Activated CD8-positive, alpha-beta memory T cell treated with anti-CD3 and anti-CD28 coated beads for 1 hour (primary cell): ENCODE measurements at places on chromosomes 2 and 18.

DNA sequence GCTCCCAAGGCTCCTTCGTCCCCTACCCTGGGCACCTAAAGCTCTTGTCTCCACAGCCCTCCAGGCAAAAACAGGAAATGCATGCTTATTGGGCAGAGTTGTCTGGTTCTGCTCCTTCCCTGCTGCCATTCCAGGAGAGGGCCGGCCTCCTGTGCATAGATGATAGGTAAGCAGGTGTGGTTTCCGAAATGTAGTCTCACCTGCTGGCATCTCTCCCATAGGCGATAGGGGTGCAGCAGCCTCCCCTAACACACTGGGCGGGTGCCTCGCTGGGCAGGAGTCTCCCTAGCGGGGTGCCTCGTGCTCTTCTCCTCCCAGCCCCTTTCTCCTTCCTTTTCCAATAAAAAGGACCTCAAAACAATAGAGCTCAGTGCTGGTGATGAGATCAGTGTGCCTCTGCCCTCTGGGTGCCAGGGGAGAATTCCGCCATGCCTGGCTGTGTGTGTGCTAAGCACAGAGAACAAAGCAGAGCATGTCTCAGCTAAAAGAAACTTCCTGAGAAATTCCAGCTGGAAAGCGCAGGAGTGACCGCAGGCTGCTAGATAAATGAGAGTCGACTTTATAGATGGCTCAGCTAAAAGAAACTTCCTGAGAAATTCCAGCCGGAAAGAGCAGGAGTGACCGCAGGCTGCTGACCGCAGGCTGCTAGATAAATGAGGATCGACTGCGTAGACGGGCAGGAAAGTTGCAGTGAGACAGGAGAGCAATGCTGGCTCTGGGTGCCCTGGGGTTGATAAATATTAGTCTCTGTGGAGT is 11.3 kb upstream of the PXDN start:
- no peak for DNase-seq

DNA sequence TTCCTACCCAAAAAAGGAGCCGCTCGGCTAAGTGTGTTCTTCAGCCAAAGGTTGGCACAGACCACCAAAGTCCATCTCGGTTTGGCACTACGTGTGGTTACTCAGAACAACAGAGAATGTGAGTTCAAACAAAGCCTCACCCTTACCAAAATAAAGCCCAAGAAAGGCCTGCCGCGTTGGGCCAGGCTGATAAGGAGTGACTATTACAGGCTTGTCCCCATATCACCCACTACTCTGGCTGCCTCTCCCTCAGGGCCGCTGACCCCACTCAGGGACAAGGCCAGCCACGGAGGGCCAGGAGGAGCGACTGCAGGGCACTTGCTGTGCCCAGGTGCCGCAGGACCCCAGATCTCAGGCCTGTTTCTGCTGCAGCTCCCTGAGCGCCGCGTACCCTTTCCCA is 13.8 kb downstream of the HS1BP3 start:
- DNase-seq: no peak

DNA sequence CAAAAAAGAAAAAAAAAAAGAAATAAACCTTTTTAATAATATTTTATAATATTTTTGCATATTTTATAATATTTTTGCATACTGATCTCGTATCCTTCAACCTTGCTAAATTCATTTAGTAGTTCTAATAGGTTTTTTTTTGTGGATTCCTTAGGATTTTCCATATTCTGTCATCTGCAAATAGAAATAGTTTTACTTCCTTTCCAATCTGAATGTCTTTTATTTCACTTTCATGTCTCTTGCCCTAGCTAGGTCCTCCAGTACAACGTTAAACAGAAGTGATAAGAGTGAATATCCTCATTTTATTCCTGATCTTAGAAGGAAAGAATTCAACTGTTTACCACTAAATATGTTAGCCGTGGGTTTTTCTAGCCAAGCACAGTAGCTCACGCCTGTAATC is 13.7 kb downstream of the LMAN2L start:
- DNase-seq: no peak

DNA sequence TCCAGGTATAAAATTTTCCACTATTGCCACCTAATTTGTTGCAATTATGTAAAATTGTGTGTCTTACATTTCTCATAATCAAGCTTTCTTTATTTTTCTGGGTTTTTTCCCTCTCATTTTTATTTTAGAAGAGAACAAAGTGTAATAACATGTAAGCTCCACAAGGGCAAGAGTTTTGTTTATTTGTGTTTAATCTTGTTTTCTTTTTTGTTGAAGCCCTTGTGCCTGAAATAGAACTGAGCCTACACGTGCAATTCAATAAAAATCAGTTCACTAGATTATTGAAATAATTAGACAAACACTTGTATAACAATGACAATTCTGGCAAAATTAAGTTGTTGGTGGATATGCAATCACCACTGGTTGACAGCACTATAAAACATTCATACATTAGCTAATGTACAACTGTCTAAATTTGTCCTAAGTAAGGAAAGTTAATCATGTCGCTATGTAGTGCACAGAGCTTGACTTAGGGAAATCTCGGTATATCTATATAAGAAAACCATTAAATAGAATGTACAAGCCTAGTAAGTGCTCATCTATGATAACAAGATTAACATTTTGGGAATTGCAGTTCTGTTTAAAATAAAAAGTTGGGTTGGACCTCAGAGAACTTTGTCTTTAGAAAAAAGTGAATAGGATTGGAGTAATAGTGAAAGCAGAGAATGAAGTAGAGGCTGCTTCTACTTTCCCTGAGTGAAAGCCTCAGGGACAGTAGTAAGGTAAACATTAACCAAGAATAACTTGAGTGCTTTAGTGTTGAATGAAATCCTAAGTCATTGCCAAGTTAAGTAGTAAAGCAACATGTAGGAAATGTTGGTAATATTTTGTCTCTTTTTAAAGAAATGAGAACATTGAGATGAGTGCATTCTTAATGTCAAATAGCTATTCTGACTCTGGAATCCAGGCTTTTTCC is 37.4 kb upstream of the NOL4 start:
- DNase-seq: no peak

- DNase-seq: no peak
Observed at GRCh38 chr2:227627769-227628168, 10.5 kb downstream of the SCYGR4 start.

DNA sequence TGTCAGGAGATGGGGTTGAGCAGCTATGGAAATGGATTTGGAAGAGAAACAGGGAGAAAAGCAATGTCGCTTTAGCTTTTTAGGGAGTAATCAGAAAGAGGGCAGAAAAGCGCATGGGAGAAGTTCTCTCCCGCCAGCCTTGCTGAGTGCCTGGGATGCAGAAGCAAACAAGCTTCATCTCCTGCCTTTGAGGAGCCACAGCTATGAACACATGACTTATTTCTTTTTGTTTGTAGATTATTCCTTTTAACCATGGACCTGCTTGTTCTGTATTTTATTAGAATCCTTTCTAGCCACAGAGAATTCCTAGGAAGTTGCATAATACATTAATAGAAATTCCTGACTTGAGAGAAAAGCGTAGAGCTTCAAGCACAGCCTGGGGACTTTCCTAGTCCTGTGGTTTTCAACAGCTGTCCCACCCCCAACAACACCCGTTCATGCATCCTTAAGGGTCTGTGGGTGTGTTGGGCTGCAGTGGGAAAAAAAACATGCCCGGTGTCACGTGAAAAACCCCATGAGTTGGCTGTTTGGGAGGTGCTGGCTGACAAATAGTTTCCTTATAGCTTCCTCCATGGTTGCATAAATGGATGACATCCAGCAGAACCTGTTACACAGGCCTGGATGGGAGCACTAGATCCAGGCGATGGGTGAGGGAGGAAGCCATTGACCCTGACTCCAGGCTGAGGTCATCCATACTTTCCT is 14.9 kb downstream of the SLC9A4 start:
- DNase-seq: no peak
